ENCODE measurements at places on chromosomes 13 and 19. TPM values are rescaled to one million over a fixed set of nuclear protein-coding genes. Genes with fewer than 3 reads are reported as not detected.

DNA sequence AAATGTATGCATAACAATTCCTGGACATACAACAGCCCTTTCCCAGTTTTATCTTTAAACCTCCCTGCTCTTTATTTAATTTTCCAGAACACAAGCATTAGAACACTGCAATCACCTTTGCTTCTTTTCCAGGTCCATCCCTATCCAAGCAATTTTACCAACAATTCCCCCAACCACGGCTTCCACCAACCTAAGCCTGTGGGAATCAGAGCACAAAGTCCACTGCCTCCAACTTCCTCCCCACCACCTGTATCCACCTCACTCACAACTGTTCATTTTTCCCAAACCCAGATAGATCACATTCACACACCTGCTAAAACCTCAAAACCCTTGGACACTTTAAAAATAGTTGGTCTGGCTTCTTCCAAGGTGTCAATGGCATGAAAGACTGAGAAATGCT lies 39.5 kb downstream of the FOXO1 start:
- DNase-seq = no peak

GRCh38 chr19:10516671-10517286 lies 468 bp downstream of the S1PR5 start:
- DNase-seq = no peak

GRCh38 chr13:77853703-77854102 lies 64.9 kb downstream of the EDNRB start:
- DNase-seq = no peak

DNA sequence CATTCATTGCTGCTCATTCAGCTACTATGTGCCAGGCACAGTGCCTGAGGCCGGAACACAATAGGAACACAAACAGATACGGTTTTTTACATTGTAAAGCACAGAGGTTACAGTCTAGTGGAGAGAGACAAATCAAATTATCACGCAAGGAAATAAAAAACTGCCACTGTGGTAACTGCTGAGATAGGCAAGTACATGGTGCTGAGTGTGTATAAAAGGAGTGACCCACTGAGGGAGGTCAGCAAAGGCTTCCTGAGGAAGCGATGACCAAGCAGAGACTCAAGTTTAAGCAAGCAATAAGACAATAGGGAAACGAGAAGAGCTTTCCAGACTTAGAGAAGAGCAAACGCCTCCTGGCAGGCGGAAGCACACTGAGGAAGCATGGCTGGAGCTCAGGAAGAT lies 56.4 kb downstream of the NUFIP1 start:
- no peak for DNase-seq

DNA sequence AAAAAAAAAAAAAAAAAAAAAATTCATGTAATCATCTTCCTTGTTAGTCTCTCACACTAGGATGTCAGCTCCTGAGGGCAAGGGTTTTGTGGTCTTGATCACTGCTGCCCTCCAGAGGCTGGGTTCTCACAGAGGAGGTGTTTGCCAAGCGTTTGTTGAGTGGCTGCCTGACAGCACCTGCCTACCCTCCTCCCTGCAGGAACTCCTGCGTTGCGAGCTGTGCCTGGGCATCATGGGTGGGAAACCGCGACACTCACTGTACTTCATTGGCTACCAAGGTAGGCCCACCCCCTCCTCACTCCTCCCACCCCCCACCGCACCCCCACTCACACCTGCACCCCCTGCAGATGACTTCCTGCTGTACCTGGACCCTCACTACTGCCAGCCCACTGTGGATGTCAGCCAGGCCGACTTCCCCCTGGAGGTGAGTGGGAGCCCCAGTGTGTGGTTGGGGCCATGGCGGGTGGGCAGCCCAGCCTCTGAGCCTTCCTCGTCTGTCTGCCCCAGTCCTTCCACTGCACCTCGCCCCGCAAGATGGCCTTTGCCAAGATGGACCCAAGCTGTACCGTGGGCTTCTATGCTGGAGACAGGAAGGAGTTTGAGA lies 8.1 kb downstream of the ATG4D start:
- no peak for DNase-seq

GRCh38 chr13:79646880-79647279 lies 165.9 kb downstream of the NDFIP2 start:
- DNase-seq = no peak

The FAM216B gene
- total RNA-seq = not detected

DNA sequence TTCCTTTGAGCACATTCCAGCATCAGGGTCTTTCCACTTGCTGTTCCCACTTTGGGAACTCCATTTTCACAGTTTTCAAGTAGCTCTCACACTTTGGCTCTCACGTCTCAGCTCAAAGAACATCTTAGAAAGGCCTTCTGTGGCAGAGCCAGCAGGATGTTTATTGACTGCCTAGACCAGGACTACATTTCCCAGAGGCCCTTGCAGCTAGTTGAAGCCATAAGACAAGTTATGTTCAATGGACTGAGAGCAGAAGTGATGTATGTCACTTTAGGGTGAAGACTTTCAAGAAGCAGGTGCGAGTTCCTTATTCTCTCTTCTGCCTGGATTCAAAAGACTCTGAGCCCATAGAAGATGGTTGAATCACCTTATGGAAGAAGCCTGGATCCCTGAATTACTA lies 4.3 kb upstream of the HAUS5 start:
- no peak for DNase-seq

Measured in activated T-helper 1 cell treated with anti-CD3 and anti-CD28 coated beads, Interleukin-12 subunit alpha, Interleukin-12 subunit beta, Interleukin-2, Interleukin-4 antibody, amounts not matched to agents 30 ng/mL and 10 ng/mL and 1 ng/mL, durations not matched to agents 14 hours and 24 hours and 36 hours (primary cell).